ENCODE measurements at places on chromosomes 2 and 18.
A peak's percentile ranks its signal among the peaks of the same experiment; 100 is the strongest.

DNA sequence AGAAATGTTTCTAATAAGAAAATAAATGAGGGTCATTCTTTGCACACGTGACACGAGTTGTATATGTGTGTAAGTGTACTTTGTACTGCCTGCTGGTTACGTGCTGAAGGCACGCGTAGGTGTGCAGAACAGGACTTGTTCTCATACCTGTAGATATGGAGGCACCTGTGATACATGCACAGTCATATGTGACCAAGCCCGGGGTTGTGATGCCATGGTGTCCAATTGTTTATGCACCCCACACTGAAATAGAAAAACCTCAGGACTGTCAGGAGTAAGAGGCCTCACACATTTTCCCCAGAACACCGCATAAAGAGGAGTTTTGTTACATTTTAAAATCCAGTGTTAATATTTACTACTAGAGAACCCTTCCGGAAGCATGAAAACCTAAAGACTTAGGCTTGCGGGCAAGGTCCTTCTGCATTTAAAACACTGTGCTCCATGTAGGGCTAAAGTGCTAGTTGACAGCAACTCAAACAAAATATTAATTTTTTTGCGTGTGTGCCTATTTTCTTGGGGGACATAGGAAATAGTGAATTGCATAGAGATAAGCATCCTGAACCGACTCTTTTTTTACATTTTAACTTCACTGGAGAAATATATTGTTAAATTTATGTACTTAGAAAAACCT, 9.3 kb downstream of the TSHZ1 start:
- DNase-seq = peak; percentile 87

DNA sequence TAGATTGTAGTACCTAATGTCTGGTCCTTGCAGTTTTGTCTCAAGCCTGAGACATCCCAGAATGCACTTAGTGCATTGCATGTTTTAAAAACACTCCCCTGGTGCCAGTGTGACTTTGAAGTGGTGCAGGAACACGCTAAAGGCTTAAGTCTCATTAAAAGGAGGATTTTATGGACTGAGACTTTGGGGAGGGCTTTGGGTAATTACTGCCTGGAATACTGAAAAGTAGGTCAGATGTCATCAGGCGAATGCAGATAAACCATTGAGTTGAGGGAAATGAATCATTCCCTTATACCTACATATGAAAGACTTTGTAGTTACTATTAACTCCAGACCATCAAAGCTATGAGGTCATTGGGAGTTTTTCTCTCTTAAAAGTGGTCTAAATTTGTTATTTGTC, 3.0 kb upstream of the OSBPL1A start:
- DNase-seq = no peak

DNA sequence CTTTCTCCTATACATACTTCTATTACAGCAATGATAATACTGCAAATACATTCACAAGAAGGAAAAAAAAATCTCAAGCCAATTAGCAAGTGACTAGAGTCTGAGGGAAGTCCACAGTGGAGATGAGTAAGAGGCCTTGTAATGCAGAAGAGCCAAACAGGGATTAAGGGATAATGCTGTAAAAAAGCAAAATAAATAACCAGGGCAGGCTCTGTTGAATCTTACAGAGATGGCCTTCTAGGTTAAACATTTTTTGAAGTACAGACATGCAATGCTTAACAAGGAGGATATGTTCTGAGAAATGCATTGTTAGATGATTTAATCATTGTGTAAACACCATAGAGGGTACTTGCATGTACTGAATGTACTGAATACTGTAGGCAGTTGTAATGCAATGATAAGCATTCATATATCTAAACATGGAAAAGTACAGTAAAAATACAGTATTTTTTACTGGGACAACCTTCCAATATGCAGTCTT, 122.1 kb upstream of the RMDN2 start:
- no peak for DNase-seq

DNA sequence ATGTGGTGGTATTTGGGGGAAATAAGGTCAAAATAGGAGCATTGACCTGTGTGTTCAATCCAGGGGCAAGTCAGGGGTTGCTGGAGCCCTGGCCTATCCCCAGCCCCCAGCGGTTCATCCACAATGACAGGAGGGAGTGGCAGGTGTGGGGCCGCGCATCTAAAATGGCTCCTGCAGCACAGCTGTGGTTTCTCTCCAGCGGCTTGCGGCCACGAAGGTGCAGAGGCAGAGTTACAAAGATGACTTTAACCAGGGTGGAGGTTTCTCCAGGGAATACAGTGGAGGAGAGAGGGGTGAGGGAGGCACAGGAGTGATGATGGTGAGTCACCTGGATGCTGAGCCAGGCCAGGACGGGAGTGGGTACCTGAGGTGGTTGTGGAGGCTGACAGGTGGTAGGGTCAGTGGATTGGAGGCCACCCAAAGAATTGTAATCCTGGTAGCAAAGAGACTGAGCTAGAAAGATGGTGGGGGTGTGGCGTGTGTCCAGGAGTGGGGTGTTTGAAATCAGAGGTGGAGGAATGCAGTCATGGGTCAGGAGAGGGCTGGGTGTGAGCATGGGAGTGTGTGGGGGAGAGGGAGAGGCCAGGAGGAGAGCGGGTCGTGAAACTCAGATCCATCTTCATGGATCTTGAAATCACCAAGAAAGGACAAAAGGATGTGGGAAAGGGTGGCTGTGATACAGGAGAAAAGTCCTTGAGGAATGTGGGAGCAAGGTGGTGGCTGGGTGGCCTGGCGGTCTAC, 83.2 kb downstream of the CTIF start:
- DNase-seq = no peak

GRCh38 chr2:43905371-43905803, 66.6 kb downstream of the ABCG8 start:
- no peak for DNase-seq

- no peak for DNase-seq
Observed at GRCh38 chr2:212428681-212429478, 109.7 kb downstream of the ERBB4 start.

- no peak for DNase-seq
Observed at GRCh38 chr2:233919938-233920337, 2.8 kb downstream of the TRPM8 start.

DNA sequence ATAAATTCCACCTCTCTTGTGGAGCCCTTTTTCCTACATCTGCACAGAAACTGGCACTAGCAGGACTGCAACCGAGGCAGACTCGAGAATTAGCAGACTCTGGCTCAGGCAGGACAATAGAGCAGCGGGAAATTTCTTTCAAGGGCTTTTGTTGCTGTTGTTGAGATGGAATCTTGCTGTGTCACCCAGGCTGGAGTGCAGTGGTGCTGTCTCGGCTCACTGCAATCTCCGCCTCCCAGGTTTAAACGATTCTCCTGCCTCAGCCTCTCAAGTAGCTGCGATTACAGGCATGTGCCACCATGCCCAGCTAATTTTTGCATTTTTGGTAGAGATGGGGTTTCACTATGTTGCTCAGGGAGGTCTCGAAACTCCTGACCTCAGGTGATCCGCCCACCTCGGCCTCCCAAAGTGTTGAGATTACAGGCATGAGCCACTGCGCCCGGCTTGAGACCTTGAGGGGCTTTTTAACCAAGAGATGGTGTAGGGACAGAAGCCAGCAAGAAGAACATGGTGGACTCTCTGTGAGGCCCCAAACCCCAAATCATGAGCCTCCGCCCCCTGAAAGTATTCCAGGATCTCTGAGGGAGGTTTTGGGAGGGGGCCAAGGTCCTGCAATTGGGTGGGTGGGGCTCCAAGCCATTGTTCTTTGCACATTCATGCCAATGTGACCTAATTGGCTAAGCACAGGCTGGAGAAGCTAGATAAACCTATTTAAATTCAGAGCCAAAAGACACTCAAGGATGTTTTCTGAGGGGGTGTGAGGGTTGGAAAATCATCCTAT, 68.4 kb upstream of the MSH2 start:
- no peak for DNase-seq
